A549 treated with Mapracorat at 1 μM for 4 hours (cell line): ENCODE measurements at places on chromosomes 2 and 18. TPM values are rescaled to one million over a fixed set of nuclear protein-coding genes. Genes with fewer than 3 reads are reported as not detected.

The PARD6G gene
- total RNA-seq, result 1.2 to 3.8 TPM (median 2.6 TPM) in 5 replicates

The ADCYAP1 gene
- total RNA-seq, result not detected in 5 replicates

The ATP6V1C2 gene
- total RNA-seq, result 0.14 to 0.30 TPM (median 0.22 TPM) in 5 replicates

The SERPINB10 gene
- total RNA-seq, result not detected in 5 replicates

The CNRIP1 gene
- total RNA-seq, result 1.5 to 2.3 TPM (median 2.1 TPM) in 5 replicates

The INO80B gene
- total RNA-seq, result 42.6 to 53.6 TPM (median 49.0 TPM) in 5 replicates

The REG3G gene
- not detected in 5 replicates for total RNA-seq

The GTF3C2 gene
- 55.1 to 62.9 TPM (median 59.6 TPM) in 5 replicates for total RNA-seq

The TYMS gene
- 169 to 181 TPM (median 172 TPM) in 5 replicates for total RNA-seq

The ST6GAL2 gene
- 13.0 to 17.3 TPM (median 16.8 TPM) in 5 replicates for total RNA-seq

The SIX3 gene
- 1.2 to 2.4 TPM (median 1.9 TPM) in 5 replicates for total RNA-seq

The FMNL2 gene
- total RNA-seq, result 24.5 to 30.9 TPM (median 28.6 TPM) in 5 replicates

The IL1F10 gene
- not detected in 5 replicates for total RNA-seq
